ENCODE measurements at places on chromosomes 11 and 22.

DNA sequence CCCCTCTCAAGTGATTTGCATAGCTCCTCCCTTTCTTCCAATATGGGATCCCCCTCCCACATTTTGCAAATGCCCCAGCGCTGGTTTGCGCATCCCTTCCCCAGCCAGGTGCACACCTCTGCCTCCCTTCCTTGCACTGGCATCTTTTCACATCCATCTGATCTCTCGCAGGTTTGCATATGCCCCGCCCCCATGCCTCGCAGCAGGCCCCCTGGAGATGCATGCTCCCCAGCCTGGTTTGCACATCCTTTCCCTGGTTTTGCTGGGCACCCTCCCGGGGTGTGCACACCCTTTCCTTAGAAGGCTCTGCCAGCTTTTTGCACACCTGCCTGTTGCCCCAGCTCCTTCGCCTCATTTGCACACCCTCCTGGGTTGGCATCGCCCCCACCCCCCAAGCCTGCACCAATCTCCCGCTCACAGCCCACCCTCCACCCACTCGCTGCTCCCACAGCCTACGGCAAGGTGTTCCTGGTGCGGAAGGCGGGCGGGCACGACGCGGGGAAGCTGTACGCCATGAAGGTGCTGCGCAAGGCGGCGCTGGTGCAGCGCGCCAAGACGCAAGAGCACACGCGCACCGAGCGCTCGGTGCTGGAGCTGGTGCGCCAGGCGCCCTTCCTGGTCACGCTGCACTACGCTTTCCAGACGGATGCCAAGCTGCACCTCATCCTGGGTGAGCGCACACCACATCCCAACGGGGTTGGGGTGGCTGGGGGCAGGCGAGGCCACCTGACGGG lies 917 bp downstream of the RPS6KA4 start:
- peak; percentile 54 for DNase-seq

DNA sequence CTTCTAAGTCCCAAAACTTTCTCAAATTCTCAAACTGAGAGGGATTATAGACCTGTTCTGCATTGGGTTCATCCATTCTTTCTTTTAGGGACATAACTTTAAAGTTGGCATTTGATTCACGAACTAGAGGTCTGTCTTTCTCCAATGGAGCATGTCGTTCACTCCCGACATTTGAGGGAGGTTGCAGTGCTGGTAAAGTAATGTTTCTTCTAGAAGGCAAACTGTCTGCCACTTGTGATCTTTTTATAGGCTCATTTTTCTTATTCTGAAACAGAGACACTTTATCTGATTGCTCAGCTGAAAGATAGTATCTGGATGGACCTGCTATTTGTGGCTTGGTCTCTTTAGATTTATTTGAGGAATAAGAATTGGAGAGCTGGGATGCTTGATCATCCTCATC lies 40.4 kb upstream of the CCDC89 start:
- no peak for DNase-seq

- DNase-seq, result no peak
These were observed 1.1 kb downstream of the FAT3 start for GRCh38 chr11:92225568-92226330.

GRCh38 chr11:103071008-103071407 lies 21.0 kb downstream of the DCUN1D5 start:
- no peak for DNase-seq

- no peak for DNase-seq
These were observed 5.8 kb downstream of the TP53I11 start for GRCh38 chr11:44944853-44945235.

- DNase-seq, result no peak
These were observed 50.1 kb downstream of the AASDHPPT start for GRCh38 chr11:106127604-106128003.

DNA sequence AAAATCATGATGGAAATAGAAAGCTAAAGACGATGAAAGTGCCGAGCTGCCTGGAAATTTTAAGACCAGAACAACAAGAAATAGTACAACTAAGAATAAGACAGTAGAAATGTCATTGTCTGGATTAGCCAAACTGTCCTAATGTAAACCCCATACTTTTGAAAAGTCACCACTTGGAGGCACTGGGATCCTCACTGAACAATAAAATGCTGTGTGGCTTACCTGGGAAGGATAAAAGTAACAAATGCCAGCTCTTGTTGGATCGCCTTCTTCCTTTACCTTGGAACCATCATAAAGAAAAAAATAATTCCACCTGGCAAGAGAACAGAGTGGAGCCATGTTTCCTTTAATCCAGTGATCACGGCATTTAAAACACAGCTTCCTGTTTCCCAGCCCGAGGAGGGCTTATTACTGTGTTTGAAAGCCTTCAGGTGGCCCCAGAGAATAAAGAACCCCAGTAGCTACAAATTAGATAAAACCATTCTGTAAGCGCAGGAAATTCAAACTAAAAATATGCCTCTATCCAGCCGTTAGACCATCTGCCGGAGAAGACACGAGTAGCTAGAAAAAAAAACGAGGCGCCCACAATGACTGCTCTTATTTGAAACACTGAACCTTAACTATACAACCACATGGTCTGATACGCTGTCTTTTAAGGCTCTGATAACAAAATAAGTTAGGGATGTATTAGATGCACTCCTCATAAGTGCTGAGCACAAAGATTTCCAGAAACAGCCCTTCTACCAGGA lies 4.4 kb downstream of the HPS4 start:
- DNase-seq, result no peak

GRCh38 chr11:68498321-68498720 lies 37.8 kb downstream of the PPP6R3 start:
- no peak for DNase-seq

GRCh38 chr11:48034926-48035871 lies 54.8 kb downstream of the PTPRJ start:
- DNase-seq, result no peak

DNA sequence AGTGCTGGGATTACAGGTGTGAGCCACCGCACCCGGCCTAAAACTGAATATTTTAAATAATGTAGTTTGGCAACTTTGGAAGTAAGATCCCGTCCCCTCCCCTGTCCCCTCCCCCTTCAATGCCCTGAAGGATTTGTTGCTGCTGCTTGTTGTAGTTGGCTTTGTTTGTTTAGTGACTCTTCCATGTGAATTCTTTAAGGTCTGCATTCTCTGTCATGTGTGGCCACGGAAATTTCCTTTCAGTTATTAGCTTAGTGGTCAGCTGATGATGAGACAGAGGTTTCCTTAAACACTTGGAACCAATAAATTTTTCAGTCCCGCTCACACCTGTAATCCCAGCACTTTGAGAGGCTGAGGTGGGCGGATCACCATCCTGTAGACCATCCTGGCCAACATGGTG lies 109.9 kb downstream of the MPPED1 start:
- no peak for DNase-seq

GRCh38 chr11:36719358-36720107 lies 121.5 kb upstream of the RAG2 start:
- no peak for DNase-seq

DNA sequence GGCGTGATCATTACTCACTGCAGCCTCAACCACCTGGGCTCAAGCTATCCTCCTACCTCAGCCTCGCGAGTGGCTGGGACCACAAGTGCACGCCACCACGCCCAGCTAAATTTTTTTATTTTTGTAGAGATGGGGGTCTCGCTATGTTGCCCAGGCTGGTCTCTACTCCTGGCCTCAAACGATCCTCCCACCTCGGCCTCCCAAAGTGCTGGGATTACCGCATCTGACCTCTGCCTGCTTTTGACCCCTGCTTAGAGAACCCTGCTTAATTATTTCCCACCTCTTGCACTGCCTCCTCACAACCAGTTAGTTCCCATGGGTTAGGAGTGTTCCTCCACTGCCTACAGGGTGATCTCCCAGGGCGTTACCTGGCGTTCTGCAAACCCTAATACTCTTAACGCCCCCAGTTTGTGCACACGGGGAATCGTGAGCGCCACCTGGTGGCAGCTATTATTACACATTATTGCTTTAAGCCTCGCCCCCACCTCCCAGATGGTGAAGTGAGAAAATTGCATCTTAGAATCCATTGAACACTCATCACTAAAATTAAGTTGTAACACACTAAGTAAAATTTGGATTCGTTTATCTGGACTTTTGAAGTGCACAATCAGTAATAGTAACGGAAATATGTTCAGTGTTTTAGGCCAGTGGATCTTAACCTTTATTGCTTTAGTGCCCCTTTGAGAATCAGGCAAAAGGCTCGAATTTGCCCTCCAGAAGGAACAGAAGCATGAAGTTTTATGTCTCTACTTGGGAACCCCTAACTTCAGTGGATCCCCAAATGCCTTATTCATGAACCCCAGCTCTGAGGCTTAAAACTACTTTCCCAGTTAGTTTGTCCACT lies 61.4 kb upstream of the ASPHD2 start:
- DNase-seq, result peak; percentile 75

DNA sequence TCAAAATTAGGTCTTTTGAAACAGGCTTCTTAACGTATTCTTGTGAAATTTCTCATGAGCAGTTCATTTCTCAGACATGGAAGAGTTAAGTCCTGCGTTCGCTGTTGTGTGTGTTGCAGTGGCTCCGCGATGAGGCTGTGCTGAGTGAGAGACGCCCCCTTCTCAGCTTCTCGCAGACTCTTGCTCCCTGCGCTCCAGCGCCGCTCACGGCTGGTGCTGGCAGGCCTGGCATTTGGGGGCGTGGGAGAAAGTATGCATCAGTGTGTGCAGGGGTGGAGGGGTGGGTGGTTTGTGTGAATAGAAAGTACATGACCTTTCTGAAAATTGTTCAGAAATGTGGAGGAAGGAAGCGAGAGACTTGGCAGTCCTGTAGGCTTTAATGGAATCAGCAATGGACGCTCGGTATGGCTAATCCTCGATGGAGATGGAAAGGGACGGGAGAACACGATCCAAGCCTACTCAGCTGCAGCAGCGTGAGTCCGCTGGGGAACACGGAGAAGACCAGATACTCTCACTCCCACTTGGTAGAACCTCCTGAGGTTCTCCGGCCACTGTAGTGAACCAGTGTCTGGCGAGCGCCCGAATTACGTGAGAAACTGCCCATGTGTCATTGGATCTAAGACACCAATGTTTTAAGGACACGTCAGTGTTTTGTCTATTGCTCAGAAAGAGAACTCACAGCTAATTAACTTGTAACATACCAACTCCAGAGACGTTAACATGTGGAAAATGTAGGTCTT lies 5.9 kb downstream of the TAB1 start:
- DNase-seq, result peak; percentile 45

- DNase-seq, result no peak
These were observed 16.3 kb upstream of the TMEM191C start for GRCh38 chr22:21450858-21451353.

DNA sequence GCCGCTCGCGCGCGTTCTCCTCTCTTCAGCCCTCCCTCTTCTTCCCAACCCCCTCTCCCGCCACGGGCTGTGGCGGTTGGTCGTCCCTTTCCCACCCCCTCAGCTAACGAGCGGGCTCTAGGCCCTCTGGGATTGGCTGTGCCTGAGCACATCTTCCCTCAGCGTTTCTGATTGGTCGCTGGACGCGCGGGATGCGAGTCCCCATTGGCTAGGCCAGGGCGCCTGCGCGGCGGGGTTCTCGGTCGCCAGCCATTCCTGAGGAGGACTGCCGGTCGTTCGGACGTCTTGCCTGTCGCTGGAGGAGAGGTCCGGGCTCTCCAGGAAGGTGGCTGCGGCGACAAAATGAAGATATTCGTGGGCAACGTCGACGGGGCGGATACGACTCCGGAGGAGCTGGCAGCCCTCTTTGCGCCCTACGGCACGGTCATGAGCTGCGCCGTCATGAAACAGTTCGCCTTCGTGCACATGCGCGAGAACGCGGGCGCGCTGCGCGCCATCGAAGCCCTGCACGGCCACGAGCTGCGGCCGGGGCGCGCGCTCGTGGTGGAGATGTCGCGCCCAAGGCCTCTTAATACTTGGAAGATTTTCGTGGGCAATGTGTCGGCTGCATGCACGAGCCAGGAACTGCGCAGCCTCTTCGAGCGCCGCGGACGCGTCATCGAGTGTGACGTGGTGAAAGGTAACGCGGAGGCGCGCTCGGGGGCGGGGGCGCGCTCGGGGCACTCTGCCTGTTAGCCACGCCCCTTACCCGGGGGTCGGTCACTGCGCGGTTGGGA lies at the start of gene RBM14:
Gene RBM14 (plus strand): TSS at position 252 of the 776 bp plus-strand sequence. CDS start 91 bp downstream, at position 343.
- DNase-seq, result peak; percentile 99

DNA sequence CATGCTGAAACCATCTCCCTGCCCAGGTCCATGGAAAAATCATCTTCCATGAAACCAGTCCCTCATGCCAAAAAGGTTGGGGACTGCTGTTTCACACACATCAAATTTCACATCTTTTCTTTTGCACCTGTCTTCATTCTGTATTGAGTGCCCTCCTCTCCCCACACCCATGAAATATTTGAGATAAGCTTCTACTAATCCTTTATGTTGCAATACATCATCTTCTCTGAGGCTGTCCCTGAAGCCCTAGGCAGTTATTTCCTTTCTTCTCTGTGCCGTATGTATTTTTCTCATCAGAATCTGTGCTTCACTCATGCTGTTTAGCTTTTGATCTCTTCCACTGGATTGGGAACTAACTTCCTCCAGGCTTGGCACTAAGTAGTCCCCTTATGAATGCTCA lies 40.0 kb upstream of the RRM1 start:
- no peak for DNase-seq

- DNase-seq, result no peak
These were observed 23.9 kb upstream of the MICAL2 start for GRCh38 chr11:12086271-12087074.

DNA sequence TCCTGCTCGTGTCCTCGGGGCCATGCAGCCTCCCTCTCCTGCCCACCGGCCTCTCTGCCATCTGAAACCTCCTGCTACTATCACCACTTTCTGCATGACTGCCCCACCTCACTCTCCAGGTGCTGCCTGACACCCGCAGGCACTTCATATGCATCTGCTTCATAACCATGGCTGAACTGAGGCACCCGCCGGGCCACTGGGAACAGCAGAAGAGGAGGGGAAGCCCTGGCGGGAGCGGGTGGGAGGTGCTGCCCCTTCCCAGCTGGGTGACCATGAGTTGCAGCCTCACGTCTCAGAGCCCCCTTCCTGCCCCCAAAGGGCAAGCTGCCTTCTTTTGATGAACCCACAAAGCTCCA lies 21.7 kb upstream of the PICK1 start:
- no peak for DNase-seq

DNA sequence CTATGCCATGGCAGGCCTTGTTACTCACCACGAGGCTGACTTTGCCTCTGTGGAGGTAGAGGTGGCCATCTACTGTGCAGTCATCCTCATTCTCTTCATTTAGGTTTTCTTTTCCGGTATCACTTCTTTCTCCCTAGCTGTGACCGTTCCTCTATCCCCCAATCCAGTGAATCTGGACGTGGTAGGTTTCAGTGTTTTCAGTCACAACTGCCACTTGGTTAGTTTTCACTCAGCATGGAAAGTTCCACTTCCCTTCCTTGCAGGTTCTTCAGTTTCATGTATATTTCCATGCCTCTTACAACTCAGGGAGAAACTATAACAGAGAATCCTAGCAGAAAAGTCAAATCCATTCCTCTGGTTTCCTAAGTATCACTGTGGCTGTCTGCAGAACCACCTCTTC lies 1.9 kb downstream of the HPS4 start:
- peak; percentile 22 for DNase-seq

- DNase-seq, result no peak
These were observed 1156.6 kb downstream of the TBC1D22A start for GRCh38 chr22:47919001-47919441.
